ENCODE measurements at places on chromosomes 3 and 15.

DNA sequence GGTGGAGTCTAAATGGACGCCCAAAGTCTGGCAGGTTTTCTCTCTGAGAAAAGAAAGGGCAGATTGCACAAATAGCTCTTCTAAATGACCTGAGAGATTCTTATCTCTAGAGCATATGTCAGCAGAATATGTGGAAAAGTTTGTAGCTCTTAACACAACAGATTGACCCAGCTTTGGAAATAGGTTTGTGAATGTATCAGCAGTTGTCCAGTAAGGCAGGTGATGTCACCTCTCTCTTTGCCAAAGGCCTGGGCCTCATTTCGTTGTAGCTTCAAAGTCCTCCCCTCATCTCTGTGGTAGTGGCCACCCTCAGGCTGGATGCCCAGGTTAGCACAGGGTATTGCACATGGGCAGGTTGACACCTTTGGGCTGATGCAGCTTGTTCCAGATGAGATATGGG is 36.0 kb downstream of the PDIA5 start:
- no peaks in the 10 kb centered on the region for H3K27me3 ChIP-seq
- no peaks in the 10 kb centered on the region for H3K36me3 ChIP-seq
- no peak for DNase-seq

GRCh38 chr3:35867791-35868190 is 228.5 kb downstream of the ARPP21 start:
- H3K27me3 ChIP-seq = no peaks in the 10 kb centered on the region
- H3K36me3 ChIP-seq = no peaks in the 10 kb centered on the region
- no peak overlapping the region for H3K27ac ChIP-seq
- DNase-seq = no peak

- no peak for DNase-seq
- H3K27me3 ChIP-seq = peaks cover 2% of the 10 kb centered on the region
- no peak overlapping the region for H3K27ac ChIP-seq
- H3K4me3 ChIP-seq = no peak overlapping the region
- H3K36me3 ChIP-seq = no peaks in the 10 kb centered on the region
- no peaks in the 10 kb centered on the region for H3K4me1 ChIP-seq
These were observed 68.8 kb downstream of the ANXA2 start for GRCh38 chr15:60328852-60329443.

GRCh38 chr3:16467393-16467792 is 46.1 kb downstream of the RFTN1 start:
- DNase-seq = no peak
- H3K4me3 ChIP-seq = no peak overlapping the region

GRCh38 chr15:68674975-68675374 is 96.2 kb downstream of the CORO2B start:
- no peaks in the 10 kb centered on the region for H3K4me1 ChIP-seq
- H3K27ac ChIP-seq = no peak overlapping the region
- H3K36me3 ChIP-seq = no peaks in the 10 kb centered on the region
- H3K27me3 ChIP-seq = no peaks in the 10 kb centered on the region
- no peak for DNase-seq

DNA sequence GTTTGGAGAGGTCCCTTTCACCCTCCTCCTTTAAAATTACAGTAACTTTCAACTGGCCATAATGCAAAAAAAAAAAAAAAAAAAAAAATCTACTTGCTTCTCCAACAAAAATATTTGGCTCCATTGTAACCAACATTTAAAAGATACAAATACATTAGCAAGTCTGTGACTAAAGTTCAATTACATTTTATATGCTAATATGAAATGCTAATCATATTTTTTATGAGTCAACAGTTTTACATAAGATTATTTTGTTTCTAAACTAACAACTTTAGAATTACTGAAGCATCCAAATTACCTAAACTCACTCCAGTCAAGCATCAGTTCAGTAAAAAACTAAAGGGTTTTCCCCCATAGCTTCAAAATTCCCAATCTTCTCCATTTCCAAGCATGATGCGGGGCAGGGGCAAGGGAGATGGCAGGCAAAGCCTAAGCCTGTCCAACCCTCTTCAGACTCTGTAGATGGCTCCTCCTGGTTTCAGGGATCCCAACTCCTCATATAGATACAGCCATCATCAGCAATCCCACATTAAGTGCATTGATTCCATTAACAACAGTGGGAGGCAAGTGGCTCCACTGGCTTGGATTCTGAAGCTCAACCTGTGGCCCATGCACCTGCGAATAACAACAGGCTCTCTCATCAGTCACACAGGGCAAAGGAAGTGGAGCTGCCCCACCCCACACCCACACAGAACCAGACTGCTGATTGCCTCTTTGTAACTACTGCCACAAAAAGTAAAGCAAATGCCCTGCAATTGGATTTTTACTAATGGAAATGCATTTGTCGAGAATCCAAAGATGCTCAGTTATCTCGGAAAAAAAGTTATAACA is 15.0 kb downstream of the SFMBT1 start:
- no peaks in the 10 kb centered on the region for H3K36me3 ChIP-seq
- no peak overlapping the region for H3K4me3 ChIP-seq
- peaks cover 10% of the 10 kb centered on the region for H3K4me1 ChIP-seq
- no peak overlapping the region for H3K27ac ChIP-seq

GRCh38 chr15:88324741-88325065 is 68.2 kb upstream of the NTRK3 start:
- H3K27ac ChIP-seq = no peak overlapping the region
- no peaks in the 10 kb centered on the region for H3K27me3 ChIP-seq
- no peaks in the 10 kb centered on the region for H3K36me3 ChIP-seq
- no peak for DNase-seq
- H3K4me1 ChIP-seq = no peaks in the 10 kb centered on the region

DNA sequence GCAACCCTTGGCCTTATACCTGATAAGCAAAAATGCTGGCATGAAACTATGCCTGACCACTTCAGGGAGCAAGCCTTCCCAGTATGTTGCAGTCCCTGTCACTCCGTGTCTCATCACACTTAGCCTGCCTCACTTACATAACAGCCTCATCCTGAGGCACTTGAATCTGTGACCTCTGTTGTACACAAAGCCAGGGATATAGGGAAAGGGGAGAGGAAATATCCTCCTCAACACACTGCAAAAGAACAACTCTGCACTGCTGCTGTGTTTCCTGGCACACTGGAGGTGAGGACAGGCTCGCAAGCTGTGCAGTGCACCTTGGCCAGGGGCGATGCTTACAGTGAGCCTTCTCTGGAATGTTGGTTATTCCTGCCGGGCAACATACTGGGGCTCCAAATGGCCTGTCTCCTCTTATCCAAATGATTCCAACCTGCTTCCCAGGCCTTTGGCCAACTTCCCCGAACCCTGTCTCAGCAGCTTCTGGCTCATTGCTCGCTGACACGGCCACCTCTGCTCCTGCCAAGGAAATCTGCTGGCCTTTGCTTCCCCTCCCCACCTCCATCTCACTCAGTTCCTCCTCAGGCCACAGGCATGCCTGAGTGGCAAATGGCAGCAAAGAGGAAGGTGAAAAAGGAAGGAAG is 109.2 kb downstream of the CD47 start:
- DNase-seq = no peak
- H3K4me3 ChIP-seq = no peak overlapping the region
- no peaks in the 10 kb centered on the region for H3K36me3 ChIP-seq
- peaks cover 13% of the 10 kb centered on the region for H3K4me1 ChIP-seq

DNA sequence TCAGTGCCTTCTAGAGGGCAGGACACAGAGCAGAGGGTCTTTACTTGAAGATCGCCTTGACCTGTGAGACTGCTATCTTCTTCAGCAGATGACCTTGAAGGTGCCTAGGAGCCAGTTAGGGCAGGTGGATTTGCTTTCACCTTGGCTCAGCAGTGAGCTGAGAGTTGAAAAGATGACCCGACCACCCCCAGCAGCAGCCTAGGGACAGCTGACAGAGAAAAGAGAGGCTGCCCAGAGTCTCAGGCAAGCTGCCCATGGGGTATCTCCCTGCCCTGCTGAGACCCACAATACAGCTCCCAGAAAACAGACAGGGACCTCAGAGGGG is 453 bp upstream of the LTF start:
- DNase-seq = no peak
- peaks cover 37% of the 10 kb centered on the region for H3K4me1 ChIP-seq
- no peak overlapping the region for H3K4me3 ChIP-seq
- H3K27me3 ChIP-seq = no peaks in the 10 kb centered on the region

- H3K27me3 ChIP-seq = no peaks in the 10 kb centered on the region
- no peaks in the 10 kb centered on the region for H3K36me3 ChIP-seq
- H3K27ac ChIP-seq = no peak overlapping the region
- no peak for DNase-seq
- H3K4me3 ChIP-seq = no peak overlapping the region
These were observed 24.0 kb downstream of the SLC27A2 start for GRCh38 chr15:50206020-50206419.

DNA sequence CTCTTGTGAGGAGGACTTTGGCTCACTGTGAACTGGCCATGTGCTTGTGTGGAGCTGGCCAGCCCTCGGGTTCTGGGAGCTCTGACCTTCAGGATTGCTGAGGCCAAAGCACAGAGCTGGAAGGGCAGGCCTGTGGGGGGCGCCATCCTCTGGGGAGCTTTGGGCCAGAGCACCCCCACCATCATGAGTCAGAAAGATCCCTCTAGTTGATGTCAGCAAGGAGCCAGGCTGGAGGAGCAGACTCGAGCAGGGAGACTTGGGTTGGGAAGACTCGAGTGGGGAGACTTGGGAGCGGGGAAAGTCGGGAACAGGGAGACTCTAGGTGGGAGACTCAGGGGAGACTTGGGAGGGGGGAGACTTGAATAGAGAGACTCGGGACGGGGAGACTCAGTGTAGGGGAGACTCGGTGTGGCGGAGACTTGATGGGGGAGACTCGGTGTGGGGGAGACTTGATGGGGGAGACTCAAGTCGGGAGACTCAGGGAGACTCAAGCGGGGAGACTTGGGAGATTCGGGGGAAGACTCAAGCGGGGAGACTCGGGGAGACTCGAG is 37.7 kb upstream of the PLXNA1 start:
- H3K36me3 ChIP-seq = no peaks in the 10 kb centered on the region
- DNase-seq = no peak
- H3K27me3 ChIP-seq = no peaks in the 10 kb centered on the region
- H3K4me3 ChIP-seq = no peak overlapping the region
- H3K27ac ChIP-seq = no peak overlapping the region
- peaks cover 9% of the 10 kb centered on the region for H3K4me1 ChIP-seq

GRCh38 chr3:41125258-41125657 is 74.0 kb upstream of the CTNNB1 start:
- H3K4me1 ChIP-seq = no peaks in the 10 kb centered on the region
- H3K36me3 ChIP-seq = no peaks in the 10 kb centered on the region
- DNase-seq = no peak

DNA sequence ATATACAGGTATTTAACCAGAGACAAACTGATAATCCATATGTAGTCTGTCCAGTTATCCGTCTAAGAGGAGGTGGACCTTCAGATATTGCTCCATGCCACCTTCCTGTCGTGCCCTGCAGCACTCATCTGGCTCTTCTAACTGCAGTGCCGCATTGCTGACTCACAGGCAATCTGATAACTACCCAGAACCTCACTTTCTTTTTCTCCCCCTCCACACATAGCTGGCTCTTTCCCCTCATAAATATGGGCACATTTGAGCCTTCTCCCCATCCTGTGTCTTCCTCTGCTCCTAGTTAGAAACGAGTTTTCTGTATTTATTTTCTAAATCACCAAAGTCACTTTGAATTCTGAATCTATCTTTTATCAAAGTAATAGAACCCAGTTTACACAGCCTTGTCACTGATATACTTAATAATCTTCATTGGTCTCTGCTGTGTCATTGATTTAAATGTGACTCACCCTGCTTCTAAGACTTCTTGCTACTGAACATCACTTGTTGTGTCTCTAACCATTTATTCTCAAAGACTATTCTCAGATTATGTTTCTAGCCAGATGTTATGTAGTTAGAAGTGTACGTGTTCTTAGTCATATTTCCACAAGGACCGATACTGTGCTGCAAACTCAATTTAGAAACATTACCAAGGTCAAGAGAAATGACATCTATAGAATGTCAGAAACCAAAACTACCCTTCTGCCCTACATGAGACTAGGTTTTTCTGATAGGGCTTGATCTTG is 17.4 kb upstream of the KCNMB2 start:
- no peaks in the 10 kb centered on the region for H3K4me1 ChIP-seq
- H3K4me3 ChIP-seq = no peak overlapping the region
- H3K36me3 ChIP-seq = no peaks in the 10 kb centered on the region
- H3K27ac ChIP-seq = no peak overlapping the region
- DNase-seq = no peak

DNA sequence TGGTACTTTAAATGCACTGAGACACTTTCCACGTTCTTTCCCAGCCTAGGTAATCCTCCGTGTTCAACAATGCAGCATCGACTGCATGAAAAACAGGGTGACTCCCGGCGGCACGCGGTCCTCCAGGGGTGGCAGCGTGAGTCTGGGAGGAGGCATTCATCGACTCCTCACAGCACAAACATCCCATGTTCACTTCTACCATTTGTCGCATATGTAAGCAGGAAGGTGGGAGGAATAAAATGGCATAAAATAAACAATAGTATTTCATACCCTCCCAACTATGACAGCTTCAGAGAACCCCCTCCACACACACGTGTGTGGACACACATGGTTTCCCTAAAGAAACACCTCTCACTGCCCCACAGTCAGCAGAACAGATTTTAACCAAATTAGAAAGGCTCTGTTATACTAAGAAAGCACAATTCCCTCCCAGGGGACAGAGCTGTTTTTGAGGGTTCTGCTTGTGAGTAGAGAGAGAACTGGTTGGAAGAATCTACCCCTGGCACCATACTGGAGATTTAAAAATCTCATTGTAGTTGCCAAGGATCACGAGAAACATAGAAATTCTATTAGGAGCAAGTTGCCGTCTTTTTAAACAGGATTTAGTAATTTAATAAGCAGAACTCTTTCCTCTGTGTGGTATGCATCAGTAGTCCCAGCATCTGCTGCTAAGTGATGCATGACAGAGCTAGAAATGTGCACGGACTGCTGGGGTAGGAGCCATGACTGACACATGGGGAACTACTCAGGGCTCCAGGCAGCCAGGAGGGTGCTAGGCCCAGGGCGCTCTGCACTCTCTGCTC is 6.0 kb downstream of the FAM43A start:
- no peak for DNase-seq
- no peaks in the 10 kb centered on the region for H3K27me3 ChIP-seq
- peak overlapping the region; percentile 21 for H3K27ac ChIP-seq
- H3K36me3 ChIP-seq = no peaks in the 10 kb centered on the region
- peaks cover 25% of the 10 kb centered on the region for H3K4me1 ChIP-seq
- H3K4me3 ChIP-seq = no peak overlapping the region

GRCh38 chr3:181134873-181135272 is 145.3 kb upstream of the DNAJC19 start:
- H3K4me1 ChIP-seq = no peaks in the 10 kb centered on the region
- H3K27ac ChIP-seq = no peak overlapping the region
- no peaks in the 10 kb centered on the region for H3K27me3 ChIP-seq
- no peaks in the 10 kb centered on the region for H3K36me3 ChIP-seq

- H3K4me3 ChIP-seq = no peak overlapping the region
- H3K27ac ChIP-seq = no peak overlapping the region
- H3K27me3 ChIP-seq = no peaks in the 10 kb centered on the region
- peak; percentile 54 for DNase-seq
- no peaks in the 10 kb centered on the region for H3K36me3 ChIP-seq
These were observed 7.9 kb downstream of the FAH start for GRCh38 chr15:80160570-80161156.
